ENCODE measurements at places on chromosomes 12 and 14.

DNA sequence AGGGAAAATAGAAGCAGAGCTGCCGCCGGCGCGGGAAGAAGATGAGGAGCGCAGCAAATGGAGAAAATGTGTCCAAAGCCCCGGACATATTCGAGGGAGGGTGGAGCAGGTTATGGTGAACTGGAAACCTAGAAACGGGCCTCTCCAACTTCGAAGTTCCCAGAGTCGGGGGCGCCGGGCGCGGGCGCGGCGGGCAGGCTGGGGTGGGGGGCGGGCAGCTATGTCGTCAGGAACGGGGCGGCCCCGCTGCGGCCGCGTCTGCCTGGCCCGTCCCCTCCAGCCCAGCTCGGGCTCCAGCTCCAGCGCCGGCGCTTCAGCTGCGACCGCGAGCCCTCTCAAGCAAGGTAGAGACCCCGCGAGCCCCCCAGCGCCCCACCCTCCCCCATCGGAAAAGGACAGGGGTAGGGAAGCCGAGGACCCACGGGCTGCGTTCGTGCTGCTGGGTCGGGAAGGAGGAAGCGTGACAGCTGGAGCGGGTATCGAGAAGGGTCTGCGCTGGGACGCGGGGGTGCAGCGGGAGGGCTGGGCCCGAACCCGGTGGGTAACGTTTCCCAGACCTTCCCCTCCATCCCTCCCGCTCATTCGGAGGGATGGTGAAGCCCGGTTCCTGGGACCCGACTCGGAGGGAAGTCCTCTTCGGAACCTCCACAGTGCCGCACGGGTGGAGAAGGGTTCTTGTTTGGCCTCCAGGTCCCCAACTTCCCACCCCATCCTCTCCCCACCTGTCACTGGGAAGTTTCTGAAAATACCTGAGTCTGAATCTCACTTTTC, 1.0 kb downstream of the DGKA start:
- peak; percentile 50 for DNase-seq

DNA sequence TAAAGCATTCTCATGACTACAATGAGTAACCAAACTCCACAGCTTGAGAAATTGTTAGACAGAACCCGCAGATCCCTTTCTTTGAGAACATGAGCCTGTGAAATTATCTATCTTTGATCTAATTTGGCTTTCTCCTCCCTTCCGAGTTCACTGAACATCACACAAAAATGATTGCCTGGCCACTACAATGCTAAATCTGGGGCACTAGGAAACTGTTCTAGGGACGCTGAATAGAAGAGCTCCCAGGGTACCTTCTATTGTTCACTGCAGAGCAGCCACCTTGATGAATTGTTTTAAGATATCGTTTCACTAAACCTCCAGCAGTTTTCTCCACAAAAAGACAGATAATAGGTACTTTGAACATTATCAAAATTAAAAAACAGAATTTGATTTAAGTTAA, 47.5 kb downstream of the SINHCAF start:
- no peak for DNase-seq

DNA sequence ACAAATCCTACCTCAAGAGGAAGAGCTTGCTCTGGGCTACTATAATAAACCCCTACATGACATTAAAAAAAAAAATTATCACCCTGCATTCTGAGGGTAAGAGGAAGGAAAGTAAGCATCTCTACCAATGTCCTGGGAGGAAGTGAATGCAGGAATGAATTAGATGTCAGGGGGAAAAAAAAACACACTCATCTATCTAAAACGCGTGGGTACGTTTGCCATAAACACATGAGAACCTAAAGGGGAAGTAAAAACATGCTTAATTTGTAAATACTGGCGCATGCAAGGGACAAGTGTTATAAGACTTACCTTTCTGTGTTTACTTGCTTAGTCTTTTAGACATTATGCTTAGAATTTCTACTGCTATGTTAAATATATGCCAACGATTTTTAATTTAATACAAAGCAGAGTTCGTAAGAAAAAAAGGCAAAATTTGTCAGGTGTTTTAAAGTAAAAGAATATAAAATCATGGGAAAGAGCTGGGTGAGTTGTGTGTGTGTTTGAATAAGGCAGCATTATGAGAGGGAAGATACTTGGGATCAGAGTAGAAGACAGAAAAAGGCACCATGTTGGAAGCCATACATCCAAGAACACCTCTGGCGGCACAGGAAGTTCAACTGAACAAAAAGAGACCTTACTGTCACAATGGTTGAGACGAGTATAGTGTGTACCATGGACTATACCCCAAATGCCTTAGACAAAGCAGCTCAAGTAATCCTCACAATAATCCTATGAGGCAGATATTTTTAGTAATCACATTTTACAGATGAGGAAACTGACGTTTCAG, 1.5 kb downstream of the TMED8 start:
- DNase-seq, result peak; percentile 47

GRCh38 chr14:69612783-69613130, 1.4 kb downstream of the SUSD6 start:
- no peak for DNase-seq

GRCh38 chr14:99751539-99752485, 41.4 kb upstream of the EML1 start:
- DNase-seq, result no peak

DNA sequence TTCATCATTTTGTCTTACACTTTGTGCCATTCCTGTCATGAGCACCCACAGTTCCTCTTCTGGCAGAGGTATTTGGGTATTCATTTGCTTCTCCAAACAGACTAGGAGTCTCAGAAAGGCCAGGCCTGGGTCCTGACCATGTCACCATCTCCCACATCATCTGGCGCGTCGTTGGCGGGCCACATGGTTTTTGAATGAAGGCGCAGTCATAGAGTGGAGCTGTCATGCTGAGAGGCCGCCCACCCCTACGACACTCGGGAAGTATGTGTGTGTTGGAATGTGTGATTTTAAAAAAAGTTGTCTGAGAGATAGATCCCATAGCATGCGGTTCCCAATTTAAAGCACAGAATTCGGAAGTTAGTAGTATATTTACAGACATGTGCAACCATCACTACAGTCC, 15.6 kb upstream of the TTC7B start:
- DNase-seq, result no peak

- DNase-seq, result no peak
Observed at GRCh38 chr12:109247831-109248654, 61.0 kb downstream of the FOXN4 start.

DNA sequence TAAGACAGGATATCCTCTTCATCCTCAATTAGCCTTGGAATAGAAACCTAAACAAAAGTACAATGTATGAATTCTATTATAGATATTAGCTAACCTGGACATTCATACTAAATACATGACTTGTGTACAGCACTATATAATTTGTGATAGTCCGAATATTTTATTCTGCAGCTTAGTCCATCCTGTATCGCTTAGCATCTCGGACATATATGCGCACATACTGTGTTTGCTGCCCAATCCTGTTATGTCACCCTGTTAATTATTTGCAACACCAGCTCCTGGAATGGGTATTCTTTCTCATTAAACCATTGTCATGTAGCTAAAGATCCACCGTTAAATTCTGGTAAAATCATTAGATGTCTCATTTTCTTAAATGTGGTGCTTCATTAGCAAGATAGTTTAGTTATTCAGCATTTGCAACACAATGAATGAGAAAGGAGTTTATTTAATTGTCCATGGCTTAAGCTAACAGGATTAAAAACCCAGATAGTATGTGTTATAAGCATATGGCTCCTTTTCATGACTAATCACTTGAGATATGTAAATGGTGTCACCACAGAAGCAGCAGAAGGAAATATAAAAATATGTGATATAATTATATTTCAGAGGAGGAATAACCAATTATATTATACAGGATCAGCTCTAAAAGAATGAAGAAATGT, 156.0 kb upstream of the ARHGAP5 start:
- no peak for DNase-seq

GRCh38 chr12:16198884-16199283, 78.6 kb downstream of the SLC15A5 start:
- peak; percentile 32 for DNase-seq

- peak; percentile 54 for DNase-seq
Observed at GRCh38 chr14:20662968-20663732, 21.2 kb upstream of the RNASE4 start.

- DNase-seq, result no peak
Observed at GRCh38 chr12:67661311-67662021, 12.9 kb downstream of the DYRK2 start.

DNA sequence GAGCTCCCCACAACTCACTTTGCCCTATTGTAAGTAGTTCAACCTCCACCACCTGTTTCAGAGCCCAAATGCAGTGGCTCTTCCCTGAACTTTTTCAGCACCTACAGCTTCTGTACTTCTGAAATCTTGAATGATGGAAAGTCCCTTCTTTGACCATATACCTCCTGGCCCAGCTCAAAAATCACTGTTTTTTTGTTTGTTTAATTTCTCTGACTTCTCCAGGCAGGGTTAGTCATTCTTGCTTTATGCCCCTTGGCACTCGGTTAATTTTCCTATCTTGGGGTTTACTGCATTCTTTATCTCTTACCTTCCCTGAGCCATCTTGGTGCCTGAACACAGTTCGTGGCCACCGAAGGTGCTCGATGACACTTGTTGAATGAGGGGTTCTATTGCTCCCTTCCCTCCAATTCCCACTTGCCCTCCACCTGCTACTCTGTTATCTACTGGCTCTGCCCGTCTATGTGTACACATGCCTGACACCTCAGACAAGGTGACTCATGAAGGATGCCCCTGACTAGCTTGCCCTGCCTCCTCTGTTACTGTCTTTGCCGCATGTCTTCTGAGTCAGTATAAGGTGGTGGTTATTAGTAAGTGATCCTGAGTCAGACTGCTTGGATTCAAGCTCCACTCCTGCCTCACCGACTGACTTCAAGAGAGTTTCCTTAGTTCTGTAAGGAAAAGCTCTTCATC, 4.4 kb downstream of the AMHR2 start:
- DNase-seq, result no peak

GRCh38 chr14:104114421-104115130, 23.8 kb upstream of the KIF26A start:
- no peak for DNase-seq

GRCh38 chr12:16189849-16190248, 87.6 kb downstream of the SLC15A5 start:
- DNase-seq, result no peak
